ENCODE measurements at places on chromosomes 13 and 19.

GRCh38 chr19:38833092-38833425, 1.5 kb upstream of the ECH1 start:
- DNase-seq = no peak

- no peak for DNase-seq
Observed at GRCh38 chr19:5977222-5977784, 637 bp downstream of the RANBP3 start.

DNA sequence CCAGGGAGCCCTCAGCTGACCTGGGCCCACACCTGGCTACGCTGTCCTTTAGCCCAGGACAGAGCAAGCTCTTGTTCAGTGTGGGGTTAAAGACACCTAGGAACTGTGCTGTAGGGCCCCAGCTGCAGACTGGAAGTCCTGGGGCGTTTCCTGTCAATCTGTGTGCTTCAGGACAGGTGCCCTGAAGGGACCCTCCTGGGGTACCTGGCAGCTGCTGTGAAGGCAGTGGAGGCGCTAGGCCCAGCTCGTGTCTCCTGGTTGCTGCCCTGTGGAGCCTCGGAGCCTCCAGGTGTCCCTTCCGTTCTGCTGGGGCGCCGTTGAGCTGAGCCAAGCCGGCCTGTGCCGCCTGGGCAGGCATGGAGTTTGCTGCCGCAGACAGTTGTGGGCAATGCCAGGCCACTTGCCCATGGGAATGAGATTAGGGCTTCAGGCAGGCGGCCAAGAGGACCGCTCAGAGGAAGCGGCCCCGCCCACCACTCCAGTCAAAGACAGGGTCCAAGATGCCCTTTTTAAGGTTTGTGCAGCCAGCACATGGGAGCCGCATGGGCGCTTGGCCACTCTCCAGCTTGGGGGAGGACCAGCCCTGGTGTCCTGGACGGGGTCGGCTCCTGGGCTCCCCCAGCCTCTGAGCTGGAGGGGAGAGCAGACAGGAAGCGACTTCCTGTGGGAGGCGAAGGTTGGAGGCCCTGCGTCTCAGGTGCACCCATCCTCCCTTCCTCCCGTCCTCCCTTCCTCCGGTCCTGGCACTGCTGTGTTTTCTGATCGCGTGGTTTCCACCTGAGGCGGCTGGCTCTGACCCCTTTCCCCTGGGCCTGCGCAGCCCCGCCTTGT, 4.0 kb downstream of the PTBP1 start:
- no peak for DNase-seq

DNA sequence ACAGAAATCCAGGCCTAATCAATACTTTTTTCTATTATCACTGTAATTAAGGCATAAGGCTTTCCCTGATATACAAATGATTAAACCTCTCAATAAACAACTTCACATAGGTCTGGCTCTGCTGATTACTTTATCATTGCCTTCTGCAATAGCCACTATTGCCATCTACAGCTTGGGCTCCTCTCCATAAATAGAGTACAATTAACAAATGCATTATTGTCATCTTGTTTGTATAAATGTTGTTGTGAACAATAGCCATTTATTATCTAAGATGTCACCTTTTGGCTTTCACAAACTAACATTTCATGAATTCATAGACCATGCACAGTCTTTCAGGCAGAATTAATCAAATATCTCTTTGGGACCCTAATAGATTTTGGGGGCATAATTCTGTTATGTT, 53.3 kb downstream of the NHLRC3 start:
- DNase-seq = no peak

DNA sequence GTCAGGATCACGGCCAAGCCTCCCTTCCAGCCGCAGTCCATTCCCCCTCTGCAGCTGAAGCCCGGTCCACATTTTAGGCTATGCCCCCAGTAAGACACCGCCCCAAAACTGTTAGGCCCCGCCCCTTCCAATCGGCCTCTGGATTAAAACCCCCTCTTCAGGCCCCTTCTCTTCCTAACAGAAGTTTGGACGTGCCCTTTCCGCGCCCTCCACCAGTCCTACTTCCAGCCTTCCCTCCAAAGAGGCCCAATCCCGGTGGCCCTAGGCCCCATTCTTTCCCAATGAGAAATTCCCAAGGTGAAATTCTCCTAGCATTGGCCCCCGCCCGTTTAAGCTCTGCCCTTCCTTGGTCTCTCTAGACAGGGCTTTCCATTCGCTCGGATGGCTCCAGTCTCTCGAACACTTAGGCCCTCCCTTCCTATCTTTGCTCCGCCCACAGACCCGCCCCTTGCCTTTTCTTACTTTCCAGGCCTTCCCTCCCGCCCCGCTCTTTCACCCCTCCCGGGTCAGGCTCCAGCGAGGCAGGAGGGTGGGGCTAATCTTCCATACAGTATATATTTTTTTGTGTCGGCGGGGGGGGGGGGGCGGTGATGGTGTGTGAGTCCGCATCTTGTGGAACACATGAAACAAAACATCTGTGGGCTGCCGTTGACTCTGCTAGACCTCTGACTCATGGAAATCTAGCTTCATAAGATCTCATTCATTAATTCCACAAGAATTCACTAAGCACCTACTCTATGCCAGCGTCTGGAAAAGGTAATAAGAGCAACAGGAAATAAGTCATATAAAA, 13.6 kb downstream of the LTBP4 start:
- DNase-seq = peak; percentile 95

DNA sequence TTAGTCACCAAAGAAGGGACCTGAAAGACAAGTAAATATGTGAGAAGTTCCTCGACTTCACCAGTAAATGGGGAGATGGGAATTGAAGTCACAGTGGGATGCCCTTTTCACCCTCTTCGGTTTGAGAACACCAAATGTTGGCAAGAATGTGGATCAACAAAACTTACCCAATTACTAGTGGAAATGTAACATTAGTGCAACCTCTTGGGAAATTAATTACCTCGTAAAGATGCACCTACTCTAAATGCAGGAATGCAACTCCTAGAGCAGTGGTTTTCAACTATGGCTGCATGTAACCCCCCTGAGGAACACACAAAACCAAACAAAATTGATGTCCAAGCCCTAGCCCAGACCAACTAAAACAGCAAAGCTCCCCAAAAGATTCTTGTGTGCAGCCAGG, 78.1 kb downstream of the LNX2 start:
- DNase-seq = no peak

- no peak for DNase-seq
Observed at GRCh38 chr19:48023518-48023917, 20.4 kb downstream of the CABP5 start.

DNA sequence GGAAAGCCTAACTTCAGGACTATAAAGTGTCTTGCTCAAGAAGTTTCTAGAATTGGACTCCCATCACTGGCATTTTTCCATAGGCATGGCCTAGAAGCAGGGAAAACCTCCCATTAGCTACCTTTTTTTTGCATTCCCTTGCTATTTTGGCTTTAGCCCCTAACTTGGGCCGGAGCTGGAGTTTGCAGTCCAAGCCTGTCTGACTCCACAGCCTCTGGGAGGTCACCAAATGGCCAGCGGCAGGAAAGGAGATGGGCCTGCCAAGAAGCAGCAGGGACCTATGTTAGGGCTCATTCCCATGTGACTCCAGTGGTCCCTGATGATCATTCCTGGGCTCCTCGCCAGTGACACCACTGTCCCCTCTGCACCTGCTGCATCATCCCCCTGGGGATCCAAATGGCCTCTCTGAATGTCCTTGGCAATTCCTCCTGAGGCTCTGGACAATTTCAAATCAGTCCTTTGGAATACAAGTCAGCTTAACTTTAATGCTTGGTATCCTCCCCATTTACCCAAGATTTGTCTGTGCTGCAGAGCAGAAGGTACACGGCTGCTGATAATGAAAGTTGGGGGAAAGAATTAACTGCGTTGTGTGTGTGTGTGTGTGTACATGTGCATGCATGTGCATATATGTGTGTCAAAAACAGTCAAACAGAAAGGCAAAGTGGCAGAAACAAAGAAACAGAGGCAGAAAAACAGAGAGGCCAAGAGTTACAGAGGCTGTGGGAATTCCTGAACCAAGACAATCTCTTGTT, 69.8 kb upstream of the SERP2 start:
- no peak for DNase-seq

GRCh38 chr13:95222733-95223018, 78.6 kb downstream of the ABCC4 start:
- no peak for DNase-seq

DNA sequence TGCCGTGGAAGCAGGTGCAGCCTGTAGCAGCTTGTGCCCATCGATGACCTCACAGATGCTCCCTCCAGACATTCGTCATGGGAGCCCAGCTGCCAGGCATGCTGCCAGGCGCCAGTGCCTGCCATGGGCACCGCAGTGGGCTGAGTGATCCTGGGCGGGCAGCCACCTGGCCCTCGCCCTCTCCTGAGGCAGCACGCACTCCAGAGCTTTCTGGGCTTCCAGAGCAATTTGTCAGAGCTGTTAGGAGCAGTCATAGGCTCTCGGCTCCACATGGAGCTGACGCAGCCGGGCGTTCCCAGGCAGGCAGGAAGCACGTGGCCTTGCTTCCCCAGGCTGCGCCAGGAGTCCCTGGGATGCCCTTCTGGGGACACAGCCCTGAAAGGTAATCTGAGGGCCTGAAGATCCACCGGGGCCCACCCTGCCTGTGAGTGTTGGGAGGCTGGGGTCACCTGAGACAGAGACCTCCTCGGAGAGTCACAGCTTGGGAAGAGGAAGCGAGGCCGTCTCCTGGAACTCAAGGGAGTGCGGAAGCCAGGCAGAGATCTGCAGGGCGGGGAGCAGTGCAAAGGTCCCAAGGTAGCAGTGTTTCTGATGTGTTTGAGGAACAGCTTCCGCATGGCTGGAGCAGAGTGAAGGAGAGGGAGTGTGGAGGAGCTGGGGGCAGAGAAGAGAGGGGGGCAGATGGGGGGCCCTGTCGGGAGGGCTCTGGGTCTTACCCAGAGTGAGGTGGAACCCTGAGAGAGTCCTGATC, 50.6 kb downstream of the DPF1 start:
- DNase-seq = no peak

GRCh38 chr13:88585861-88586260, 914.7 kb downstream of the SLITRK5 start:
- DNase-seq = no peak

- no peak for DNase-seq
Observed at GRCh38 chr19:56683116-56683515, 11.6 kb upstream of the ZNF835 start.

- no peak for DNase-seq
Observed at GRCh38 chr13:99991828-99992775, 10.5 kb downstream of the ZIC2 start.

GRCh38 chr19:4768934-4769777, 22.4 kb upstream of the FEM1A start:
- peak; percentile 73 for DNase-seq

DNA sequence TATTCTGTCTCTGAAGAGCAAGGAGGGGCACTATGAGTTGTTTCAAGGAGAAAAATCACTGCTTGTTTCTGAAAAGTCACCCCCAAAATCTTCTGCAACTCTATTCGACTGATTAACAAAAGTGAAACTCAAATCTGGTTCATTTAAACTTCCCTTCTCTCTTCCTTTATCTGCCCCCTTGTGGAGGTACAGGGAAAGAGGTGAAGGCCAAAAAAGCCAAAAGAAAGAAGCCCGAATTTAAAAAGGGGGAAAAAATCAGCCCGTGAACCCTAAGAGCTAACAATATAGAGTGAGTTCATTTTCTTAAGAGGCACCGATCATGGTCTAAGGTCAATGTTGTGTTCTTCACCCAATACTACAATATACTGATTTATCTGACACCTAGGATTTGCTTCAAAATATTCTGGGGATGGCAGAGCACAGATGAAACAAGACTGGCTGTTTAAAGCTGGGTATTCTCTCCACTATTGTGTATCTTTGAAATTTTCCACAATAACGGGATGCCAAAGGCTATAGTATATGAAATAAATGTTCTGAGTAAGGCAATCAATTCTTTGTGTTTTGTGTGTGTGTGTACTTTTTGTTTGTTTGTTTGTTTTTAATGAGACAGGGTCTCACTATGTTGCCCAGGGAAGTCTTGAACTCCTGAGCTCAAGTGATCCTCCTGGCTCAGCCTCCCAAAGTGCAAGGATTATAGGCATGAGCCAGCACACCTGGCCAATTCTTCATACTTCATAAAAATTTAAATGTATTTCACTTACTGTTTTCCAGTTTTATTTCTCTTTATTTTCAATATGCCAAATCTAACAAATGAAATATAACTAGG, 55.0 kb upstream of the EEF1AKMT1 start:
- no peak for DNase-seq

GRCh38 chr13:34025746-34026145, 207.8 kb downstream of the RFC3 start:
- peak; percentile 86 for DNase-seq

DNA sequence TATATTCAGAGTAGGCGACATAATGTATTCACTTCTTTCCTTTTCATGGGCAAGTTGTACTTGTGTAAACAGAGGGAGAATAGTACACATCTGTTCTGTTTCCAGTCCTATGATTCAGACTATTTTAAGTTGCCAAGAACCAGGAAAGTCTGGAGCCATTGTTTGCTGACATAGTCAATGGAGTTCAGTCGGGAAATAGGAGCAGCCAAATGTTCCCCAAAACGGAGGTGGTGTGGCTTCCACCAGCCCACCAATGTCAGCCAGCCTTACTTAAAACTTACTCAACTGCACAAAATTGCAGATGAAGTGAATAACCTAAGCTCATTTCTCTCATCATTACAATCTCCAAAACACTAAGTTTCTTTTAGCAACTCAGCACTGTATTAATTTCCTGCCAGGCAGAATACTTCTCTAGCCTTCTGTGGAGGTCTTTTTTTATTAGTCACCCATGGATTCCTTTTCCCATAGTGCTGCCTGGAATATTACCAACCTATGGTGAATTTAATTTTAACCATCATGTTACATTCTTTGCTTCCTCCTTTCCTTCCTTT, 22.3 kb upstream of the CSNK1A1L start:
- peak; percentile 50 for DNase-seq

GRCh38 chr19:19292607-19293006, 19.5 kb upstream of the TM6SF2 start:
- DNase-seq = no peak

DNA sequence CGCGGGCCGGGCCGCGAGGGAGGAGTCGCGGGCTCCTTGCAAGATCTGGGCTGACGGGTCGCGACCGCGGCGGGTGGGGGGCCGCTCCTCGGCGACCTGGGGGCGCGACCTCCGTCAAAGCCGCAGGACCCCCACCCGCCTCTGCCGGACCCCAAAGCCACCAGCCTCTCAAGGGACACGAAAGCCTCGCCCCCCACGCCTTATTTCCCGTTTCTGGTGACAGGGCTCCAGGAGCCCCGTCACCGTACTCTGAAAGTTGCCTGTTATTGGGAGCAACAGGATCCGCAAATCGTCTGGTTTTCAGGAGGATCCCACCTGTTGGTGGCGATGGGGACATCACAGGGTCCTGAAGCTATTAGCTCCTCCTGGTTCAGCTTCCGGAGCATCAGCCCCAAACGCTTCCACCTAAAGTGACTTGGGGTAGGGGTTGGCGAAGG, 530 bp downstream of the MAU2 start:
- no peak for DNase-seq

DNA sequence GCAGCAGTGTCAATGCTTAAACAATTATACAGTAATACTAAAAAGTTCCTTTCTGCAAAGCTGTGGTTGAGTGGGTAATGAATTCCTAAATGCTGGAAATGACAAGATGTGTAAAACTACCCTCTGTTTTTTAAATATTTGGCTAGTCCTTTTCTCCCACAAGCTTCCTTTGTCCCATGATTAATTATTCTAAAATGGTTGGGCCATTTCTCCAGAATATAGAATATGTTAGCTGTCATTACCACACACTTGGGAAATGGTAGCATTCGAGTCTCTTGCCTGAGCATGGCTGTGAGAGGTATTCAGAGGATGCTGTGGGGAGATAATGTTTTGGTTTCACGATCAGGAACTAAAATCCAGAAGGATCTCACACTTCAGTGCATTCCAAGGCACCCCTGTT, 1185.8 kb downstream of the UQCRFS1 start:
- no peak for DNase-seq

GRCh38 chr13:32545083-32545482, 6.5 kb upstream of the N4BP2L2 start:
- DNase-seq = no peak

- DNase-seq = no peak
Observed at GRCh38 chr19:48490981-48491792, 20.4 kb downstream of the LMTK3 start.
